Non-pigmented ciliary epithelial cell (primary cell): ENCODE measurements at places on chromosomes 5 and 9.

GRCh38 chr9:36141288-36141687 lies 4.8 kb downstream of the GLIPR2 start:
- no peak for DNase-seq

DNA sequence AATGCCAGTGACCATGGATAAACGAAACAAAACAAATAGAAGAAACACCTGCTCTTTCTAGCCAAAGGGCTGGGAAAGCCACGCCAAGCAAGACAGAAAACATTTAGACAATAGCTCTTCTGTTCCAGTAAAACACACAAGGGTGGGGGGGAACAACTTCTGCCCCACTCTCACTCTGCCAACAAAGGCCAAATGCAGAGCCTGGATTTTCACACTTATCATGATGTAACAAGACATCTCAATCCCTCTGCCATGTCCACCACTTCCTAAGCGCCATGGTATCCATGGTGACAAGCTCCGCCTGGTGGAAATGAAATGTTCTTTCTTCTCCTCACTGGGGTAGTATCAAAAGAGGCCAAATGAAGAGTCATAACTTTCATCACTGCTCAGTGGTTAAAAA lies 60.6 kb downstream of the DRD1 start:
- DNase-seq: no peak

- DNase-seq: no peak
These were observed at the start of gene LHFPL2 for GRCh38 chr5:78648359-78649210. Gene LHFPL2, minus strand, starts transcription at chr5:78648772. Its CDS starts 138,559 bp downstream, at chr5:78510213.

DNA sequence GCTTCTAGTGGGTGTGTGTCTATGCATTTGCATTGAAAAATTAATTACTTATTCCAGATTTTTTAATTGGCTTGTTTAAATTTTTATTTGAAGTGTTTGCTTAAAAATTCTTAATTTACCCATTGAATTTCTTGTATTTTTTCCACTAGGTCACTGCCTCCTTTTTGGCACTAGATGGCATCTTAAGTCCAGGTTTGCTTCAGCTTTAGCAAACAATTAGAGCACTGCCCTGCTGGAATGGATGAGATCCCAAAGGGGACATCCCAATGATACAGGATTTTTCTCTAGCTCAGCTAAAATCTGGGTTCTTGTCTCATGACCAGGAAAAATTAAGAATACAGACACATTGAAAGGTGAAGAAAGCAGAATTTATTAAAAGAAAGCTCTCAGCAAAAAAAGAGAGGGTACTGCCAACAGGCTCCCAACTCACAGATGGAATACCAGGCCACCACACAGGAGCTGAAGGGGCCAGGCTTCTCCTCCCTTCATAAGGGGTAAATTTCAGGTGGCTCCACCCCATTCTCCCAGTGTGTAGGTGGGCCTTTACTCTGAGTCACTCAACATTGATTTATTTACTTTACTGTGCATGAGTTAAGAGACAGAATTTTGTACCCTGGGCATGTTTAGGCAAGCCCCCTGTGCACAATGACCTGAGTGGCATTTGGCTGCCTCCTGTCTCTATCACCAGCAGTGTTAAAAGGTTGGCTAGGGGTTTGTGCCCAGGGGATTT lies 532.4 kb downstream of the ANXA1 start:
- peak; percentile 61 for DNase-seq

DNA sequence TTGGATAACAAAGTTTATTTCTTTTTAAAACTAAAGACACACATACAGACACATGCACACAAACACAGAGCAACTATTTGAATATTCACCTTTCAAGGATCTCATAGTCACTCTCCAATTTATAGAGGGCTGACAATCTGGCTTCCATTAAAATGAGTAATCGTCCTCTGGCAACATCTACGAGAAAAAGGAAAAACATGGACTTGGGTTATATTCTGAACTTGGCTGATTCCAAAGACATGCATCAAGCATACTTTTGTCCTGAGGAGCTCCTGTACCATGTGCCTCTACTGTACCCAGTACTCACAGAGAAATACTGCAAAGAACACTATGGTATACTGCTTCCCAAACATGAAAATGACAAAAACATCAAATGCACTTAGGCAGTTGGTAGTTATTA lies 15.4 kb downstream of the IARS1 start:
- peak; percentile 27 for DNase-seq

DNA sequence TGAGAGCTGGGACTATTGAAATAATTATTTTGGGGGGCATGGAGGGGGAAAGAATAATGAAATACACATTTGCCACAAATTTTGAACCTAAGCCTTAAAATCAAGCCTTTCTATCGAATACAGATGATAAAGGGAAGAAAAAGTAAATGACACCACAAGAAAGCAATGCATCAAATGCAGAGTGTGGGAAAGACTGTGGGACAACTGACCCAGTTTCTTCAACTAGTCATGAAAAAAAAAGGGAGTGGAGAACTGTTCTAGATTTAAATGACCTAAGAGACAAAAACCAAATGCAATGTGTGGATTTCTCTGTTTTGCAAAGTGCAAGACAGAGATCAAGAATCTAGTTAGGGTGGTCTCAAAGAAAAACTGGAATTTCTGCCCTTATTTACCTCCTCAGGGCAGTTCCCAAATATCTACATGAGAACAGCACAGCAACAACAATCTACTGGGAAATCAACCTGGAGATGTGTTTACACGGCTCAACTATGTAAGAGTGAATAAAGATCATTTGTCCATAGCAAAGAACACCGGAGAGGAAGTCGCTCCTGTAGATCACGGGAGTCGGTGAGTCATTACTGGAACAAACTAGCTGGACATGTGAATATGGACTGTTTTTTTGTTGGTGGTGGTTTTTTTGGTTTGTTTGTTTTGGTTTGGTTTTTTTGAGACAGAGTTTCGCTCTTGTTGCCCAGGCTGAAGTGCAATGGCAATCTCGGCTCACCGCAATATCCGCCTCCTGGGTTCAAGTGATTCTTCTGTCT lies 145.9 kb downstream of the DROSHA start:
- DNase-seq: no peak

GRCh38 chr5:89437450-89438435 lies 554.8 kb upstream of the MEF2C start:
- no peak for DNase-seq

- no peak for DNase-seq
These were observed 75.3 kb upstream of the PJA2 start for GRCh38 chr5:109485030-109485429.

- no peak for DNase-seq
These were observed 10.4 kb downstream of the ZNF618 start for GRCh38 chr9:113886466-113886865.

DNA sequence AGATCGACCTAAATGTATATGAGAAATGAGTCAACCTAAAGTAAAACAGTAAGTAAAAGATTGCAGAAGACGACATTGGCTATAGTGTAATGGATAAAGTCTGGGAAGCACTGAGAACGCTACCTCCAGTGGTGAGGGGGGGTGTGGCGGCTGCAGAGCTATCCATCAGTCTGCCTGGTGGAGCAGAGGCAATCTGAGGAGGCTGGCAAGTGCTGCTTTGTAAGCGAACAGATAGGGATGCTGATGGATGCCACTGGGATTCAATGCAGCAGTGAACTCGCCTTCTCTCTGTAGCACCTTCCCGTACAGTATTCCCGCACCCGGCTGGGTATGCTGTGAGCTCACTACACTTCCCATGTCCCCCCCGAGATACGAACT lies 261.5 kb downstream of the NSG2 start:
- DNase-seq: no peak

DNA sequence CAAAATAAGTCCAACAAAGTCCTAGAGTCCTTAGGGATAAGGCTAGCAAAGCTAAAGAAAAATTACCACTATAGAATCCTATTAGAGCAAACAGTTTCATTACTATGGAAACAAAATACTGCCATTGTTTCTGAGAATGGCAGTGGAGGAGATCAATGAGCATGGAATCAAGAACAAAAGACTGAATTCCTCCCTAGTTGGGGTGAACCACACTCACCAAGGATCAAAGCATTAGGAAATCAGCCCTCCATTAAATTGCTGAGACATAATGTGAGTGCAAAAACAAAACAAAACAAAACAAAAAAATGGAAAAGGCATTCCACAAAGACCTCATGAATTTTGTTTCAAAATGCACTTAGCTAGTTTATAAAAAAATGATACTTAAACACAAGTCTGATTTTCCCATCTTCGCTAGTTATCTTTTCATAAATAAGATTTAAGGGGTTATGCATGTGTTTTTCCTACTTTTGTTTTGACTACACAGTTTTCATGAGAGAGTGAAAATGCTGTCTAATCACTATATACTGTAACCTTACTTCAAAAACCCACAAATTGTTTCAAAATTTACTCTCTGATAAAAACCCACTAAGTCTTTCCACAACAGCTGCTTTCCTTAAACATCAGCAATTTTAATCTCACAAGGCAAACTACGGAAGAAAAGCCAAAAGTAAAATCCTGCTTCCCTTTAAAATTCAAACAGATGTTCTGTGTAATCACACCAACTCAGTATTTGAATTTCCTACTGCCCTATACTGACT lies 9.7 kb downstream of the SERINC5 start:
- no peak for DNase-seq

- peak; percentile 50 for DNase-seq
These were observed 235.3 kb upstream of the HAPLN1 start for GRCh38 chr5:83955916-83956315.

- no peak for DNase-seq
These were observed 71.4 kb downstream of the GABBR2 start for GRCh38 chr9:98637381-98637780.

- no peak for DNase-seq
These were observed 5.2 kb downstream of the GABRP start for GRCh38 chr5:170788626-170789304.

GRCh38 chr5:133769842-133770241 lies 157.5 kb upstream of the FSTL4 start:
- DNase-seq: no peak

DNA sequence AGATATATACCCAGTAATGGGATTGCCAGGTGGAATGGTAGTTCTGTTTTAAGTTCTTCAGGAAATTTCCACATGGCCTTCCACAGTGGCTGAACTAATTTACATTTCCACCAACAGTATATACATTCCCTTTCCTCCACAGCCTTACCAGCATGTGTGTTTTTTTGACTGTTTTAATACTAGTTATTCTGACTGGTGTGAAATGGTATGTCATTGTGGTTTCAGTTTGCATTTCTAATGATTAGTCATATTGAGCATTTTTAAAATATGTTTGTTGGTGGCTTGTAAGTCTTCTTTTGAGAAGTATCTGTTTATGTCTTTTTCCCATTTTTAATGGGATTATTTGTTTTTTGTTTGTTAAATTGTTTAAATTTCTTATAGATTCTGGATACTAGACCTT lies 208.9 kb downstream of the CFAP90 start:
- DNase-seq: no peak

- no peak for DNase-seq
These were observed 85.3 kb downstream of the TTC39B start for GRCh38 chr9:15221746-15222145.

DNA sequence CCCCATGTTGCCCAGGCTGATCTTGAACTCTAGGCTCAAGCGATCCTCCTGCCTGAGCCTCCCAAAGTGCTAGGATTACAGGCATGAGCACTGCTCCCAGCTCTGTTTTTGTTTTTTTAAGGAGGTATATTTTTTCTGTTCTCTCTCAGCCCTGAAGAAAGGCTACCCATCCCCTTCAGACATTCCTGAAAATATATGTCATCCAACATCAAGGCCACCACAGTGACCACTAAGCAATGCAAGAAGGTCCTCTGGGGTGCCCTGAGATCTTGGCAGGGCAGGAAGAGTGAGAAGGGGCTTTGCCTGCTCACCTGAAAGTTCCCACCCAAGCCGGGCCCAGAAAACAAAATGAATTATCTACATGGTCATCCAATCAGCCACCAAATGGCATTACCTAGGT lies 47.8 kb upstream of the IL17B start:
- DNase-seq: no peak

GRCh38 chr5:107199756-107200155 lies 471.0 kb downstream of the EFNA5 start:
- DNase-seq: no peak

DNA sequence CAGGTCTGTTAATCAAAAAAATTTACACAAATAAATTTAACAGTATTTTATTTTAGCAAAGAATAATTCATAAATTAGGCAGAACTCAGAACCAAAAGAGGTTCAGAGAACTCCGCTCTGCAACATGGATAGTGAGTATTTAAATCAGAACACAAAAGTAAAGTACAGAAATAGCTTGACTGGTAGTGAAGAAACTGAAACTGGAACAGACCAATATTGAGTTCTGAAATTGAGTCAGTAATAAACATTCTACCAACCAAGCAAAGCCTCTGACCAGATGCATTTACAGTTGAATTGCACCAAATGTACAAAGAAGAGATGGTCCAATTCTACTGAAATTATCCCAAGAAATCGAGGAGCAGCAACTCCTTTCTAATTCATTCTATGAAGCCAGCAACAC lies 1542.8 kb downstream of the EFNA5 start:
- DNase-seq: no peak

GRCh38 chr5:180353048-180353979 lies at the start of gene GFPT2:
Gene GFPT2, minus strand, starts transcription at chr5:180353336. Its CDS starts 119 bp downstream, at chr5:180353217.
- no peak for DNase-seq

- no peak for DNase-seq
These were observed 157.2 kb upstream of the PHYKPL start for GRCh38 chr5:178389796-178390195.

GRCh38 chr5:23451156-23451555 lies 56.3 kb upstream of the PRDM9 start:
- DNase-seq: no peak

DNA sequence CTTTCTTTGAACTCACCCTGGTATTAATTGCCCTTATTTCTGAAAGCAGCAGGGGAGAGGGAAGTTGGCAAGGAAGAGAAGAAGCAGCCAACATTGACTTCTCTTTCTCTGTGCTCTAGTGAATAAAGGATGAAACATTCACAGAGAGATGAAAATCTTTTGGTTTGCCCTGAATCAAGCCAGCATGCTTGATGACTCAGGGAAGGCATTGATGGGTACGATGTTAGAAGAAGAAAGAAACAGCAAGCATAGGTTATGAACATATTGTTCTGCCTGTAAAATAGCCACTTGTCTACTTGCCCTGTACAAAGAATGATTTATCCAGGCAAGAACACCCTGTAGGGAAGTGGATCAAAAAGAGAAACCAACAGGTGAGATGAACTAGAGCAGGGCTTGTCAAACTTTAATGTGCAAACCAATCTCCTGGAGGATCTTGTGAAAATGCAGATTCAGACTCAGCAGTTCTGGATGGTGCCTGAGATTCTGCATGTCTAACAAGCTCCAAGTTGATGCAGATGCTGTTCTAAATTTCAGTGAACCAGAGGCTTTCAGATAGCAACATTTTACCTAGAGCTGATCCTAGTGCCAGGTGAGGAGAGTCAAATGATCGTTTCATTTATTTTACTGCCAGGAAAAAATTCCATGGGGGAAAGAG lies 586.6 kb upstream of the TLE4 start:
- DNase-seq: no peak

- no peak for DNase-seq
These were observed 5.3 kb upstream of the DAB2IP start for GRCh38 chr9:121645853-121646807.
